Stimulated activated CD8-positive, alpha-beta memory T cell treated with anti-CD3 and anti-CD28 coated beads, Interleukin-2, amount 100 ng/mL, for 48 hours (primary cell): ENCODE measurements at places on chromosomes 3 and 15.

DNA sequence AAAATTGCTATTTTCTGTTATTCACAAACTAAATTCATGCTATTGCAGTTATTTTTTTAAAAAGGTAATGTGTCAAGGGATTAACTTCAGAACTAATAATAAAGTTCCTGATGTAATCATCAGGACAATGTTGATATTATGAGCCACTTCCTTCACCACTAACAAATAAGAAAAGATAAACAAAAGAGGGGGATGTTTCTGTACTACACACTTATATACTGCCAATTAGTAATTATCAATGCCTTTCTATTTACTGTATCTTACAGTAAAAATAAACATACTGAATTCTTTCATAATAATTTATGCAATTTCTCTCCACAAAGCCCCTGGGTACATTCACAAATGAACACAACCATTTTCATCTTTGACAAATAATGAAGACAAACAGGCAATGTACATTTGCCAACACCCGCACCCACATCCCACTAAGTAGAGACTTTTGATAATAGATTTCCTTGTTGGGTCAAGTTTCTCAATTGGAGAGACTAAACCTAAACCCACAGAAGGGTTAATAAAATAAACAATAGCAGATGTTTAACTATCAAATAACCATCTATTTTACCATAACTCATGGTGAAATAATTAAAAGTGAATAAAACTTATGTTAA, 3.7 kb downstream of the CBLB start:
- no peak for DNase-seq

DNA sequence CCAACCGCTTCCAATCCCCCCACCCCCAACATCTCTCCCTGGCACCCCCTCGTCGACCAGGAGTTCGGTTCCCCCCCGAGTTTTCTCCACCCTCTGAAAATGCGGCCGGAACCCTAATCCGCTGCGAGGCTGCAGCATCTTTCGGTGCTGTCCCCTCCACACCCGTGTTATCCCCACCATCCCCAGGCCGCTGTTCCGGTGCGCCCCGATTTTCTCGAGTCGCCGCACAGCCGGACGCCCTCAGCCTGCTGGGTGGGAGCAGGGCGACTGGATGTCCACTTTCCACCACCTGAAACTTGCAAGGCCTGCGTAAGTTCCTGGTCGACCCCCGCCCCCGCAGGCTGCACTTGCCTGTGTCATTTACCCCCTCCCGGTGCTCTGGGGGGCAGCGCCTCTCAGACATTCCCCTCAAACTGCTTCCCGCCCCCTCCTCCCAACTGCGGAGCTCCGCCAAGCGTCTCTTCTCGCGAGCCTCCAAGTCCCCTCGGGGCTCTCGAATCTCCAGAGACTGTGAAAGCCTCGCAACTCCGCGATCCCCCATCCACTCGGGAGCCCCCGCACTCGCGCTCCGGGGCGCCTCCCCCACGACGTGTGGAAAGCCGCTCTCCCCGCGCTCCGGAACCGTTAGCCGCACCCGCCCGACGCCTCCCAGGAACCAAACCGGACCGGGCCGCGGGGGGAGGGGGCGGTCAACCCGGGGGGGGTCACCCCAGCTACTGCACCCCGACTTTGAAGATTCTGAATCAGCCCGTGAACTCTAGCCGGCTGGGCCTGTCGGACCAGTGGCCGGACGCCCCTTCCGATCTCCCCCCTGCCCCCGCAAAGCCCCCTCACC, 566 bp downstream of the ETV5 start:
- DNase-seq: no peak

DNA sequence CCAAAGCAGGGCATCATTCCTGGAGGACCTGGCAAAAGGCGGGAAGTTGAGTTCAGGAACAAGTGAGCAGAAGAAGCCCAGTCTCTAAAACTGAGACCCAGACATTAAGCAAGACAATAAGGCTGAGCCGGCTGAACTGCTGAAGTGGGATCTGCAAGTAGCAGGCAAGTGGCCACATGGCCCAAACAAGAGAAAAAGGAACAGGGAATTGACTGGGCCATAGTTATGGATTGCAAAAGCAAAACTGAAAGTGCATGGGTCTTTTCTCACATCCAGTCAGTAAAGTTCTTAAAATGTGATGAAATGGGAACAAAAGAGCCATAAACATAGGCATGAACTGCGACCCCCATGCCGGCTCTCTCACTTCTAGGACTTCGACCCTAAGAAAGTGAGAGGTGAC, 101.2 kb downstream of the SCN11A start:
- no peak for DNase-seq

- DNase-seq: no peak
Observed at GRCh38 chr3:181290941-181291340, 301.4 kb upstream of the DNAJC19 start.

GRCh38 chr3:24981924-24982323, 446.1 kb upstream of the RARB start:
- DNase-seq: no peak

- no peak for DNase-seq
Observed at GRCh38 chr15:38864122-38864521, 299.5 kb upstream of the RASGRP1 start.

DNA sequence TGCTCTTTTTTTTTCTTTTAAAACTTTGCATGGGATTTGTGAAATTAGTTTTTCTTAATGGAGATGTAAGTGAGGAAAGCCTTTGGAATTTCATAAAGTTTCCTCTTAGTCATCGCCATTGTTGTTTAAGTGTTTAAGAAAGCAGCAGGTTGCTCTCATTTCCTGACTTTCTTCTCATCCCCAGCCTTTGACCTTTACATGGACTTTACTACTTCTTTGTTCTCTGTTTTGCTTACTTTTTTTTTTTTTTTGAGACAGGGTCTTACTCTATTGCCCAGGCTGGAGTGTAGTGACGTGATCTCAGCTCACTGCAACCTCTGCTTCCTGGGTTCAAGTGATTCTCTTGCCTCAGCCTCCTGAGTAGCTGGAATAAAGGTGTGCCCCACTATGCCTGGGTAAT, 38.6 kb downstream of the FBXL2 start:
- no peak for DNase-seq
